NCI-H748 treated with DMSO at 0.1 percent for 48 hours (cell line): ENCODE measurements at places on chromosomes 16 and 17.

- no peak for DNase-seq
Observed at GRCh38 chr16:88759976-88760350, 25.1 kb downstream of the PIEZO1 start.

DNA sequence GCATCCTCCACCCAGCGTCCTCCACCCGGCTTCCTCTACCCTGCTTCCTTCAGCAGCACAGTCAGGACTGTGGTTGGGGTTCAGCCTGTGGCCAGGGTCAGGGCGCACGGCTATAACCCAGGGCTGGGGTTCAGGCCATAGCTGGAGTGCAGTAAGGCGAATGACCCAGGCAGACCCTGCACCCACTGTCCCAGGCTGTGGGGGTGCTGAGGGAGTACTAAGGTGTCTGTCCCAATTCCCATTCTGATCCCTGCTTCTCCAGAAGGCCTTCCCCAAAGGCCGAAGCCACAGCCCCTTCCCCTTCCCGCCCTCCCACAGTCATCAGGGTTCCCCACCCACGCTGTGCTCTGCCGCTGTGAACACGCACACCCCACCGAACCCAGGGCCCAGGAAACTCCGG is 12.4 kb downstream of the EMC6 start:
- no peak for DNase-seq

DNA sequence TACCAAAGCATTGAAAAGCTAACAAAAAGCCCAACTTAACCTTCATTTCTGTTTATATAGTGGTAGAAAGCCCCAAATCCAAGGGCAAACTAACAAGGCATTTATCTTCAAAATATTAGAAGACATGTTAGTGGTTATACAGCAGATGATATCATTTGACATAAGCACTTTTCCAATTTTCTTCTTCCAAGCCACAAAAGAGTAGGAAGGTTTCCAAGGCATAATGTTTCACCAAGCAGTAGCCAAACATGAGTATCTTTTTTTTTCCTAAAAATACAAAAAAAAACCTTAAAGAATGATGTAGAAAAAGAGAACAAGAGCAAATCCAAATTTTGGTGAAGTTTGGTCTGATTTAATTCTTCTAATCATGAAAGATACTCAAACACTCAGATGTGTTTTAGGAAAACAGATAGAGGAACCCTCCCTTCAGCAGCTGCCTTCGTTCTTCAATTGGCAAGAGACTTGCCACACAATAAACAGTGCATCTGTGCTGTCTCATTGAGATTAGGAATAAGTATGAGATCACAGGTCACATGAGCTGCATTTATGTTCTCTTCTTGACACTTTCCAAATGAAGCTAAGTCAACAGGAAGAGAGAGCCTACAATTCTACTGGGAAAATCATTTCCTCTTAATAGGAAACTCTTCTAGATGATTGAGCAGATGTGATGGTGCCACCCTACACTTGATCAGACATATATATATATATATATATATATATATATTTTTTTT is 106.7 kb downstream of the TTC19 start:
- no peak for DNase-seq

DNA sequence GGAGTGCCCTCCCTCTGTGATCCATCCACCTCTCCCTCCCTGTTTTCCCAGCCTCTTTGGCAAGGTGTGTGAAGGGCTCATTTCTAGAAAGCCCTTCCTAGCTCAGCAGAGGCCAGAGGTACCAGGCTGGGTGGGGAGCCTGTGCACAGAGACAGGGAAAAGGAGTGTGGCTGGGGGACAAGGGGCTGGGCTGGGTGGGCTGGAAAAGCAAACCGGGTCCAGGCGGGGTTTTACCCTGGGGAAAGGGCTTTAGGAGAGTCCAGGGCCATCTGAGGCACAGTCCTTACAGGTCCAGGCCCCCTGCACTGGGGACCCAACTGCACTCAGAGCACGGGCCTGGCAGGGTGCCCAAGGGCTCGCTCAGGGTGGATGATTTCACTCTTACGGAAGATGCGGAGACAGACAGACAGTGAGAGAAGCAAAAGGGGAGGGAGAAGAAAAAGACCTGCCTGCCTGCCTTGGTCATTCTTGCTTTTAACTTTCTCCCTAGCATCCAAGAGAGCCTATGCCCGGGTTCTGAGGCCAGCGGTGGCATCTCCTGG is 7.0 kb downstream of the CRHR1 start:
- DNase-seq = no peak

DNA sequence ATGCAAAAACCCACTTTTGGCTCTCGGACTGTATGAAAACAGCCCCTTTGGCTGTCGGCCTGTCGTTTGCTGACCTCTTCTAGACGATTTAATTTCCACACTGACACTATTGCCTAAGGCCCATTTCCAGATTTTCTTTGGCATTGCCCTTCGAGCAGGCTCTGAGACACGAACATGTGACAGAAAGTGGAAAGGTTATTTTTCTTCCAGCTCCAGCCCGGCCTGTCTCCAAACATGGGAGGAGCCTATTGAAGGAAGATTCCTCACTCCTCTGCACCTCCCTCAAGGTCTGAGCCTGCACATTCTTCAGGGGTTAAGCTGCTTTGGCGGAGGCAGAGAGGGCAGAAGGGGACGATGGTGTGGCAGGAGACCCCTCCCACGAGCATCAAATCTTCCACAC is 85.9 kb upstream of the FOXF1 start:
- DNase-seq = no peak

DNA sequence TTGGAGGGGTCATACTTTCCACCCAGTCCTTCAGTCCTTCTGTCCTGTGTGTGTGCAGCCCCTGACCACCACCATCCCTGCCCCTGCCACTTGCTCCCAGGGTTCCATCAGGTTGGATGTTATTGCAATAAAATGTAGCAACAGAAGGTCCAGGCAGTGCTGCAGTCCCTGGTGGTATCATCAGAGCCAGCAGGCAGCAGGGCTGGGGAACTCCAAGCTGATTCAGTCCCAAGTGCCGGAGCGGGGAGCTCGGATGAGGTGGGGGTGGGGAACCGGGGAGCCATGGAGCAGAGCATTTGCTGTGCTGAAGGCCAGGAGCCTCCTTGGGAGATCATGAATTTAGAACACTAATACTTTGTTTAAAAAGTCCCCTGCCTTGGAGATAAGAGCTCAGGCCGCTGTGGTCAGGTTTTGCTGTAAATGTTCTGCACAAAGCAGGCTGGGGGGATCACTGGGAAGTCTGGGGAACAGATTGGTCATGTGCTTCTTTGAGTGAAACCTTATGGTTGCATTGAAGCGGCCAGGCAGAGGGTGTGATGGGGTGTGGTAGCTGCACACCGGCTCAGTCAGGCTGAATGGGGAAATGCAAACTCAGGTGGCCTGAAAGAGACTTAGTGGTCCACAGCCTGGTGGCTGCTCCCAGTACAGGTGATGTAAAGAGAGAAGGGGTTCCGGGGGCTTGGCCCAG is 225.9 kb downstream of the SEC14L1 start:
- no peak for DNase-seq

GRCh38 chr17:28385037-28385400 is 13.5 kb downstream of the SARM1 start:
- DNase-seq = no peak

DNA sequence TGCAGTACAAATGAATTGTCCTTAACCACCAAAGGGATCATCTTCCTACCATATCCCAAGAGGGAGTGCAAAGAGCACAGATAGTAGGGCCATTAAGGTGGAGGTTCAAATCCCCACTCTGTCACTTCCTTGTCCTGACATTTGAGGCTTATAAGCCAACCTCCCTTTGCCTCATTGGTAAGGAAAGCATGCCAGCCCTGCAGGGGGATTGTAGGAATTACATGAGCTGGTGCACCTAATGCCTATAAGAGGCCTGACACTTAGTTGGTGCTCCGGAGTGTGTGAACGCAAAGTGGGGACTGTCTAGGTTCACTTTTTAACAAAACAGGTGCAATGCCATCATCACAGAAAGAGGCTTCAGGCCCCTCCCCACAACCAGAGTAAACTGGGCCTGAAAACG is 374.4 kb downstream of the SNX29 start:
- DNase-seq = no peak
